Neural crest cell (in vitro differentiated cells): ENCODE measurements at places on chromosomes 3 and 15.

DNA sequence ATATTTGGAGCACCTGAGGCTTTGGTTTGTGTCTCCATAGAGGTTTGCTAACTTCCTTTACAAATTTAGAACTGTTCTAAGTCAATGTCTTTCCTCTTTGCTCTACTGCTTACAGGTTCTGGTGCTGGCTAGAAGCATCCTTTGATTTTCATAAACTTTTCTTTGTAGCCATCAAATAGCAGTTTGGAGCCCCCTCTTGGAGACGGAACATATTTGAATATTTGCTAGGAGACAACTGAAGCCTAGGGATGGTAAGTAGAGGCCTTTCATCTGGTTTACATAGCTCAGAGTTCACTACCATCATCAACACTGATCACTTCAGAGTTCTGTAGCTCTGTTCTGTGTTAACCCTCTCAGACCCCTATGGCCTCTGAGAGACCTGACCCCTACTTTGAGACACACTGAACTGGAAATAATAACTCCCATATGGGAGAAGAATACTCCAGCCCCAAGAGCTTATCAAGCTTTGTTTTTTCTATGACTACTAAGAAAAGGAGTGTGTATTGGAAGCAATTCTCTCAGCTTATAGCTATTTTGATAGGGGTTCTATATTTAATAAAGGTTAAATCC, 420.4 kb downstream of the EPHA3 start:
- DNase-seq = no peak

DNA sequence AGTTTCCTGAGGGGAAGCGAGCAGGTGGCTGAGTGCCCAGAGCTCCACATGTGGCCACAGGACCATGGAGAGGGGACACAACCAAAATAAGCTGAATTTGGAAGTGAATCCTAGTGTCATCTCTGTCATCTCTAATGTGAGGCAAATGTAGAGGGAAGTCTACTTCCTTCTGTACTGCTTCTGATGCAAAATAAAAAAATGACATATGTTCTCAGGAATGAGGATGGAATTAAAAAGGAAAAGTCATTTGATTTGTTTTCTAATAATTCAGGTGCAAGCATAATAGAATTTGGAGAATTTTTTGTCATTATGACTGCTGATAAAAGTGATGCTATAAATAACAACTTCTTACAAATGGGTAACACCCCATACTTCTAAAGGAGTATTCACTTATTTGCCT, 59.5 kb upstream of the POU1F1 start:
- no peak for DNase-seq

GRCh38 chr3:155342344-155342743, 48.9 kb upstream of the STRIT1 start:
- DNase-seq = no peak

DNA sequence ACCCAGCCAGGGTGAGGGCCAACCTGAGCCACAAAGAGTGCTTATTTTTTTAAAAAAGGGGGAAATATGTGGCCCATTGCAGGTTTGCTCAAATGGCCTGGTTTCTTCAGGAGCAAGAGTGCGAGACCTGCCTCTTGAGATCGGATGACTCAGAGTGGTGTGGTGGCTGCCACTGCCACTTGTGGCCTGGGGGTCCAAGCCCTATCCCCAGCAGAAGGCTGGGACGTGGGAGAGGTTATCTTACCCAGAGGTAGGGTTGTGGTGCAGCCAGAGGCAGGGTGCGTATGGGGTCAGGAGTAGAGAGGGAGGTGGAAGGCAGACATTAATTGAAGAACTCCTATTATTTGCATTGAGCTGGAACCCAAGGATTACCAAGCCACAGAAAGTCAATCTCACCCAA, 83.2 kb upstream of the SMAD3 start:
- DNase-seq = no peak

- no peak for DNase-seq
Measured at GRCh38 chr3:123102826-123103225, 36.0 kb downstream of the PDIA5 start.

DNA sequence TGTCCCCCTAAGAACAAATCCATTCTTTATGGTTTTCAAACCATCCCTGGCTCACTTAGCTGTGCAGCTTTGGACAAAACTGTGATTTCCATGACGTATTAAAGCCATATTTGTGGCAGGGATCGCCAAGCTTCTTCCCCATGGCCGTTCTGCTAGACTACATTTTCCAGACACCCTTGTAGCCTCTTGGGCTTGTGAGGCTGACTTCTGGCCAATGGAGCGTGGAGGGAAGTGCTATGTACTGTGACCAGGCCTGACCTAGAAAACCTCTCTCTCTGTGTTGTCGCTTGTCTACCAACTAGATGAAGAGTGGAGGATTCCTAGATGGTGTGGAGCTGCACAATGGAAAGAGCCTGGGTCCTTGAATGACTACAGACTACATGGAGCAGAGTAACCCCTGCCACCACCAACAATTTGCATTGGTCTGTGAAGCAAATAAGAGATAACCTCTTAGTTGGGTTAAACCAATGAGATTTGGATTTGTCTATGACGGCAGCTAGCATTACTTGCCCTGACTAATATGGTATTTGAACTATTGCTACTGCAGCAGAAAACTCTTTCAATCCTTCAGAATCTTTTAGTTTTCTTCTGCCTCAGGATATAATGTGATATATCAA, 22.1 kb upstream of the MGLL start:
- no peak for DNase-seq

DNA sequence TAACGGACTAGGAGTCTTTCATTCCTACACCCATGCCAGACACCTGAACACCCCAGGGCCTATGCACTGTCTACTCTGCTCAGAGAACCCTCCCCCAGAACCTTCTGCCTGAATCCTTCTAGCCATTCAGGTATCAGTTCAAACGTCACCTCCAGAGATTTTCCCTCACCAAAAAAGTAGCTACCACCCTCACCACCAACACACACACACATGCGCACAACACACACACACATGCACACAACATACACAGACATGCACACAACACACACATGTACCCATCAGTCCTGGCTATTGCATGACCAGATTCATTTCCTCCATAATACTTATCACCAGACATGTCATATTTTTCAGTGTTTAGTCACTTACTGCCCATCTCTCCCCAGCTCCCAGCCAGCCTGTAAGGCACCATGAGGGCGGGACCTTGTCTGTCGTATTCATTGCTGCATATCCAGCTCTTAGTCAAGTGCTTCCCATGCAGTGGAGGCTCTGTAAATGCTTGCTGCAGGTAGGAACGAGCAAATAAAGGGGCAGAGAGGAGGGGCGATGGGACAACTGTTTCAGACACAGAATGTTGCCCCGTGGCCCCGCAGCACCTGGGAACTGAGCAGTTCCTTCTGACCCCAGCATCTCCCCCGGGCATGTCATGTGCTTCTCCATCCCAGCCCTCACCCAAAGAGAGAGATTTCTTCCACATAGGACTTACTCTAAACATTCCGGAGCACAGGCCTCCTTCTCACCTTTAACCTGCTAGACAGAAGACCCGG, 29.2 kb downstream of the XXYLT1 start:
- DNase-seq = no peak

DNA sequence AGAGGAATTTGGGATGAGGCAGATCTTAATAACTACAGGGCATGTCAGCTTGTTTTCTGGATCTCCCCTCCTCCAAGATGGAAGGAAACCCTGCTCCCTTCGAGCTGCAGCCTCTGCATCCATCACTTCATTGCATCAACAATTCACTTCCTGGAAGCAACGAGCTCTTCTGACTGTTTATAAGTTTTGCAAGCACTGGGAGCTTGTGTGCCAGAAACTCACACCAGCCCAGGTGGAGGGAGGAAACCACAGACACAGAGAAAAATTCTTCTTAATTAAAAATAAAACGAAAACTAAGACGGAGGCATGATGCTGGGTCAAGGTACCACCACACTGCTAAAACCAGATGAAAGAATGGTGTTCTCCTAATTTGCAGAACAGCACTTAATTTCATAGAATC, 10.6 kb downstream of the LRIG1 start:
- no peak for DNase-seq
